EH (cell line): ENCODE measurements at places on chromosomes 2 and 18.
A peak's percentile ranks its signal among the peaks of the same experiment; 100 is the strongest.

DNA sequence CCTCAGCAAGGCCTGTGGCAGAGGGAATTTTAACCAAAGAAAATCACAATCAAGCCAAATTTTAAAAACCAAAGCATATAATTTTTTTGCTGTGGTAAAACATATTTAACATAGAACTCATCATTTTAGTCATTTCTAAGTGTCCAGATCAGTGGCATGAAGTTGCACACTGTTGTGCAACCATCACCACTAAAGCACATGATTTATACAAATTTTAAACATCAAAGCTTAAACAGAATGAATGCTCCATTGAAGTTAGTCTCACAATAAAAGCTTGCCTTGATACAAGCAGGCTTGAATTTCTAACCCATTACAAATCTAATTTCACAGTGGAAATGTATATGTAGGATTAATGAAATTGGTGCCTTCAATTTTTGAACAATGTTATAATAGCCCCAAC, 31.2 kb downstream of the FTCDNL1 start:
- DNase-seq, result no peak

DNA sequence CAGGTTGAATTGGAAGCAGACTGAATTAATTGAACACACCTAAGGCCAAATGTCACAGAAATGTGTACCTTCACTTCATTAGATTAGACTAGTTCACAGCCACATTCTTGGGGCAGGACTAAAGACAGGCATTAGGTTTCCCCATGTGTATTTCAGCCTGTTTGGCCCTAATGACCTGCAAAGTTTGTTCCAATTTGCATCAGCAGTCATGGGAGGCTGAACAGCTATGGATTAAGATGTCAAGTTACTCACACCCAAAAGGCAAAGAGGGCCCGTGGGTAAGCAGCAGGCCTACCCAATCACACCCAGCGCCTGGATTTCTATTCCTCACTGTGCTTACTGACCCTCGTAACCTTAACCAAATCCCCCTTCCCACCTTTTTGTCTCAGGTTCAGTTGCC, 99.6 kb upstream of the RIOK3 start:
- no peak for DNase-seq

DNA sequence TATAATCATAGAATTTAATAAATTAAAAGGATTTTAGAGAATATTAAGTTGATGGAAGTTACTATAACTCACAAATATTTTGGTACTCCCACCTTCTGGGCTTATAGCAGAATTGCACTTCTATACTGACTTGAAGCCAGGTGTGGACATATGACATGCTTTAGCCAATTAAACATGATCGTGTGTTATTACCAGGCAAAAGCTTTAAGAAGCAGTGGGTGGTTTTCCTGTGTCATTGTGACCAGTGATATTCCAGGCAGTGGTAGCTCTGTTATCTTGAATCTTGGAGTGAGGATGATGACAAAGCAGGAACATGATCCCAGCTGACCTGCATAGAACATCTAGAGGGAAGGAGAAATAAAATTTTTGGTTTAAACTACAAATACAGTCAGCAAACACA, 370.9 kb upstream of the ZEB2 start:
- peak; percentile 51 for DNase-seq

GRCh38 chr18:69447886-69448285, 47.2 kb downstream of the DOK6 start:
- DNase-seq, result no peak

DNA sequence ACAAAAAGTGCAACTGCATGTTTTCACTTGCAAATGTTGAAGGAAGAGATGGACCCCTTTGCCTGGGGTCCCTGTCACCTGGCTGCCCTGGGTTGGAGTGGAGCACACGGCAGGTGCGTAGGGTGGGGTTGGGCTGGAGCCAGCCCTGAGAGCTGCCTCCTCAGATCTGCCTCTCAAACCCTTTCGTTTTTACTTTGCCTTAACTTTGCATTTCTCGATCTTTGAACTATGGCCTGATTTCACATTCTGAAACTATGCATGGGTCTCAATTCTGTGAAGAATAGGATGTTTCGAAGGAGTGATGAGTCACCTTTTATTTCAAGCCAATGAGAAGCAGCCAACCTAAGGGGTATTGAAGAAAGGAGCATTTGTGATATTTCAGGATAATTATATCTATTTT, 132.8 kb downstream of the ACOXL start:
- peak; percentile 5 for DNase-seq

DNA sequence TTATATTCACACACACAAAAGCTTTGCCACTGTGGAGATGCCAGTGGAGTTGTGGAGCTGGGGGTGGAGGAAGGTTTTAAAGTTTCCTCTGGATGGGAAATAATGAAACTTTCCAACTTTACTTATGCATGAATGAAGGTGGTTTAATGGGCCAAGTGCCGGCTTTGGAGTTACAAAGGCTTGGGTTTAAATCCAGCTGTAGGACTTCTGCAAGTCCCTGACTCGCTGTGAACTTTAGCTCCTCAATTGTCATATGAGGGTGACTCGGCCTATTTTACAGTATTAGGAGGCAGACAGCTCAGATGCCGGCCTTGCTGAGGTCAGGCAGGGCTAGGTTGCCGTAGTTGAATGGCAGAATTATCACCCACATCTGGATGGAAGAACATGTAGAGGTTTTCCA, 415.8 kb upstream of the TRIB2 start:
- no peak for DNase-seq

DNA sequence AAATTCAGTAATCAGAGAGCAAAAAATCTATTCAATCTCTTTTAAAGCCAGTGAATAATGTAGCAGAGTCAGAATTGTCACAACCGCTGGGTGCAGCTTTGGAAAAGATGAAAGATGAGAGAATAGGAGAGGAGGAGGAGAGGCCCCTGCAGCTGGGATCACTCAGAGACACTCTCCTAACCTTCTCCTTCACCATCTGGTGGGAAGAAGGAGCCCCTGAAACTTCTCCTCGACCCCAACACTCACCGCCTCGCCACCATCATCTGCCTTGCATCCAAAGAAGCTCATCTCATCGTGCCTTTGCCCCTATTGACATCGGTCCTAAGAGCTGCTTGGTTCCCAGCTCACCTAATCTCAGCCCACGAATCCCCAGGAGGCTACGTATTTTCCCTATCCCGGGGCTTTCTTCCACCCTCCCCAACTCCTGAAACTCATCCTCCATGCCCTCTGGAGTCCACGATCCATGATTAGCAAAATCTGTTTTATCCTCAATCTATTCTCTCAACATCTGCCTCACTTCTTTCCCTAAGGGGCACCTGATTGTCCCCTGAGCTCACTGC, 58.5 kb downstream of the PKDCC start:
- DNase-seq, result no peak

DNA sequence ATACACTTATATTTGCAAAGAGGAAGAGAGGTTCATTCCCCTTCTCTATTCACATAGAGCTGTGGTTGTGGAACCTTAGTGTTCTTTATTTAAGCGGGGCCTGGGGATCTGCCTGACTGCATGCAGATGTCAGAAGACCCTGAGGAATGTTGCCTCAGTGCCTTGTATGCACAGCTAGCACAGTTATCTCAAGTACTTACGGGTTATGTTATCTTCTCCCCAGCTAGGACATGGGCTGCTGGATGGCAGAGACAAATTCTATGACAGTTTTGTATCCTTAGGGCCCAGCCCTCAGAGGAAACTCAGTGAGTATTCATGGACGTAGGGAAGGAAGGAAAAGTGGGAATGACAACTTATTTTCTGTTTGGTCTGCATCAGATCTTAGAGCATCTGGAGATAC, 37.7 kb upstream of the RTN4 start:
- no peak for DNase-seq

GRCh38 chr2:186691231-186691630, 2.6 kb upstream of the FAM171B start:
- no peak for DNase-seq

- no peak for DNase-seq
Measured at GRCh38 chr2:216139884-216140283, 30.7 kb downstream of the XRCC5 start.

- DNase-seq, result no peak
Measured at GRCh38 chr18:26004832-26005231, 85.6 kb downstream of the SS18 start.

DNA sequence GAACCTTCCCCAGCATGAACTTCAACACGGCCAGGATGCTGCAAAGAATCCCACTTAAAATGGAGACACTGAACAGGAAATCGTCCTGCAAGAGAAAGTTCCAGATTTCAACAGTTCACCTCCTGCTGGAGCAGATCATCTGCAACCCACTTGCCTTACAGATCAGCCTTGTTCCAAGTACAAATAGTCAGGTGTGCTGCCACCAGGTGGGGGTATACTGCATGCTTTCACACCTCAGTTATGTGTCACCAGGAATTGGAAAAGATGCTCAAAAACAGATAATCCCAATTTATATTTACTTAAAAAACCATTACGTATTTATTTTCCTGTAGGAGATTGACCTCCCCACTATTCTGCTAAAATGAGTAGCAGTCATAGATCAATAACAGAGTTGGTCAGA, 212.3 kb downstream of the MGAT5 start:
- no peak for DNase-seq

DNA sequence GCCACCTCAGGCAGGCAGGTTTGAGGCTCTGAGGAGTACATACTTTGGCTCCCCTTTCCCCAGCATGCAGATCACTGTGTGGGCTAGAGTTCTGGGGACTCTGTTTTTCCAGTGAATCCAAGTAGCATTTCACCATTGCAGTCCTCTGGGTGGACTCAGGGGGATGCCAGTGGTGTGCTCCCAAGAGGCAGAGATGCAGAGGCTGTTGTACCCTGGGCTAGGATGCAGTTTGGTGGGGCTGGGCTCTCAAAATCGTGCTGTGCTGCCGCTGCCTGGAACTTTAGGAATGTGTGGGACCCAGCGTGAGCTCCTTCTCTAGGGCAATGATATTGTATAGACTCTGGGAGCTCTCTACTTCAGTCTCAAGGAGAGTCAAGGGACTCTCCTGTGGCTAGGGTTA, 104.9 kb downstream of the MYO3B start:
- DNase-seq, result no peak

- DNase-seq, result no peak
Measured at GRCh38 chr2:17302281-17302680, 216.0 kb downstream of the RAD51AP2 start.

- DNase-seq, result no peak
Measured at GRCh38 chr2:9539531-9539930, 16.1 kb downstream of the ADAM17 start.

DNA sequence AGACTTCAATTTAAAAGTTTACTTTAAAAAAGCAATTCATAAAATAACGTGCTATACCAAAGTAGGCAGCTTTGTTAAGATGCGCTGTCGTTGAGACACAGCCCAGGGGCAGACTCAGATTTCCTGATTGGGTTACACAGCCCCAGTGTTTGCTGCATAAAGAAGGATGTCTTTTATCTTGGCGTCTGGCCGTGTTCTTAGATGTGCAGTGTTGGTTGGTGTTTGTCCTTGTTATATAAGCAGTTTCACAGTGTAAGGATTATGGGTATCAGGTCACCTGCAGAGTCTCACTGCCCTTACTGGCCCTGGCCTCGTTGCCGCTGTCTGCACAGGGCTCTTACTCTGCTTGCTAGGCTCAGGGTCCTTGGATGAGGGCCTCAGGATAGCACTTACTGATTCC, 108.5 kb downstream of the WDSUB1 start:
- DNase-seq, result no peak

DNA sequence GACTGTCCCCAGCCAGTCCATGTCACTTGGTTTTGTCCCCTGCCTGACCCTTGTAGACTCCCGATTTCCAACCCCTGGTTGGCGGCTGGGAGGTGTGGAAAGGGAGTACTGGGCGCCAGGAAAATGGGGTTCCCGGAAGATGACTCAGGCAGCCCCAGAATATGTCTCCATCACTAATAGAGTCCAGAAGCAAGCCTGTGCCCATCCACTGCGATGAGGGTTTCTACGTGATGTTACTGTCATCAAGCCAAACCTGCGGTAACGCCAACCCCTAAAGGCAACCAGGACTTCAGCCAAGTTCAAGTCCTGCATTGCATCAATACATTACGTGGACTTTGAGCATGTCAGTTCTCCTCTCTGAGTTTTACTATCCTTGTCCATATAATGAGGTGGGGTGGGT, 62.0 kb upstream of the TAF1B start:
- peak; percentile 88 for DNase-seq

- no peak for DNase-seq
Measured at GRCh38 chr2:238638982-238639628, 208.8 kb upstream of the TWIST2 start.

GRCh38 chr2:68246396-68246795, 5.9 kb downstream of the PPP3R1 start:
- no peak for DNase-seq

DNA sequence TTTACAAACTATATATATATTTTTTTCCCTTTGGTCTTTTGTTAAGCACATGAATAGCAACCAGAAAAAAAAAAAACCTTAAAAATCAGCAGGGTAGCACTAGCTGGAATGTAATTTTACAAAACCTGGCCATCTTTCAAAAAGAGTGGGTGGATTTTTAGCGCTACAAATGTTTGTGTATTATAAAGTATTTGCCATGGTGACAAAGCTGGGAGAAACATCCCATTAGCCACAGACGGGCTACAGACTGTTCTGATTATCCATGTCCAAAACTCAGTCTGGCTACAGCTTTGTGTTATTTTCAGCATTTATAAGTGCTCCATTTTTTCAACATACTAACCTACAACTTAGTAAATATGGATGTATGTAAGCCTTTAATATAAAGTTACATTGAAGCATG, 249.5 kb upstream of the TANK start:
- peak; percentile 87 for DNase-seq

DNA sequence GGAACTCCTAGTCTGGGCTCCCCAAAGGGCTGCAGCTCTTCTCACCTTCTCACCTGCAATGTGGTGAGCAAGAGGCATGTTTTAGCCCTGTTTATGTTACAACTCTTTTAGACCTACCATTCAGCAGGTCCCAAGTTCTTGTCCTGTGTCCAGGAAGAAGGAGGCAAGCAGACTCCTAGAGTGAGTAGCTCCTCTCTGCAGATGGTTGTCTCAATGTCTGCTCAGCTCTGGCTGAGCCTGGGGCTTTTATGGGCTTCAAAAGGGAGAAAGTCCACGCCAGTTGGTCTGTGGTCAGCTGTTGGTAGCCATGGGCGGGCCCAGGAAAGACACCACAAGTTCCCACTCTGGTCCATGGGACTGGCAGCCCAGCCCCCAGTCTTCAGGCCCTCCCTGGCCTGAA, 148.1 kb upstream of the HS6ST1 start:
- no peak for DNase-seq
